Stimulated activated naive CD4-positive, alpha-beta T cell (primary cell): ENCODE measurements at places on chromosomes 11 and 22.

DNA sequence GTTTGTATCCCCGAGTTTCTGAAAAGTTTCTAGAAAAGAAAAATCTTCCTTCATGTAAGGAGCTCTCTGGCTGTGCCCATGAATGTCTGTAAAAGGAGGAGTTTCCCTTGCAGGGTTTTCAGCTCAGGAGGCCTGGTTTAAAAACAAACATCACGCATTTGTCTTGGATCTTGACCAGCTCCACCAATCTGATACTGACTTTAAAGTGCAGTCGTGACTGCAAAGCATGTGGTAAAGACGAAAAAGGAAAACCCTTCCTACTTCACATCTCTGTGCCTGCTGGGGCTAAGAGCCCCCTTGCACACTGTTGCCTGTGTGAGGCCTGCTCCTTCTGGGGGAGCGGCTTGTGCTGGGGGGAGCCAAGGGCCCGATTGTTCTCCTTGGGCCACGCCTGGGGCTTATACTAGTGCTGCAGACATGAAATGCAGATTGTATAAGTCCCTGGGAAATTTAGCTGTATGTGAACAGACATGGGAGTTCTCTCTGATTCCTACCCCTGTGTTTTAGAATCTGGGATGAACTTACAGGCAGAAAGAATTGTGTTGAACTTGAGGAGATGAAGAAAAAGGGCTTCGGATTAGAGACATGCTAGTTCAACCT, 62.1 kb downstream of the ADAMTS15 start:
- no peak for DNase-seq

DNA sequence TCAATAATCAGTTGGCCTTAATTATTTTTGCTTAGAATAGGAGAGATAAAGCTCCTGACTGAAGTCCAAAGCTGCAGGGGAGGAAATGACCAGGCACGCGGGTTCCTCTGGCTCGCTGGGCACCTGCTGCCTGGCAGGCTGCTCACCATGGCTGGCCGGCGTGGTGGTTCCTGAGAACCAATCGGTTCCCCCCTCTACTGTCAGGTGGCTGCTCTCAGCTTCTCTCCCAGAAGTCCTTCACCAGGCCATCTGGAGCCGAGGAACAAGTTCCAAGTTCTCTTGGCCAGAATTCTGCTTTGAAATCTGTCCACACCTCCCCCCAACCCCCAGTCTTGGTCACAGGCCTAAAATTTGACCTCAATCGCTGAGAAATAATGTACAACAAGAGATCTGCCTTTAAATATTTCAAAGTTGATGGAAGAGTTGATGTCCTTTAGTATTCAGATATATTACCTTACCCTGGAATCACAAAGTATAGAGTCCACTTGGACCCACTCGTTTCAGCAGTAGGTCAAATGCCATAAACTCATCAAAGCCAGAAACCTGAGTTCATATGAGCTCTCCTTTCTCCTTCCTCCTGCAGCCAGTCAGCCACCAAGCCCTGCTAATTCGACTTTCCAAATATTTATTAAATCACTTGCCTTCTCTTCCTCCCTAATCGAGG, 25.2 kb downstream of the EXPH5 start:
- no peak for DNase-seq

DNA sequence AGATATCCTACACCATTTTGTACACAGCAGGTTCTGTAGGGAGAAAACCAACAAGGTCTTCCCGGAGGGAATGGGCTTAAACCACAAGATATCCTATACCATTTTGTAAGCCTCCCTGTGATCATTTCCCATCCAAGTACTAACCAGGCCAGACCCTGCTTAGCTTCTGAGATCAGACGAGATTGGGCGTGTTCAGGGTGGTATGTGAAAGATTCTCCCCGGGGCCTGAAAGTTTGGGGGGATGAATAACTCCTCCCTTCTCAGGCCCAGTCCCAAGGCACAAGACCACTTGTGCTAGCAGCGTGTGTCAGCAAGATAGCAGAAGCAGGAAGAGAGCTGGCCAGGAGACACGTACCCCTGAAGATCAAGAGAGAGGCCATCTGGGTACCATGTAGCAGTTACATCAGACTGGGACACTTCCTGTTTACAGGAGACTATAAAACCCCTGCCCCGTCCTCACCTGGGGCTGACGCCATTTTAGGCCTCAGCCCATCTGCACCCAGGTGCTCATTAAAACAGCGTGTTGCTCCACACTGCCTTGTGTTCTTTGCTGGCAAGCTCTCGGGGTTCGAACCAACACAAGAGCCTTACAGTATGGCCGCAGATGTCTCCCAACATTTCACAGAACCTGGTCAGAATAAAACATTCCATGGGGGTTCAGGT, 17.3 kb downstream of the MIF start:
- no peak for DNase-seq

DNA sequence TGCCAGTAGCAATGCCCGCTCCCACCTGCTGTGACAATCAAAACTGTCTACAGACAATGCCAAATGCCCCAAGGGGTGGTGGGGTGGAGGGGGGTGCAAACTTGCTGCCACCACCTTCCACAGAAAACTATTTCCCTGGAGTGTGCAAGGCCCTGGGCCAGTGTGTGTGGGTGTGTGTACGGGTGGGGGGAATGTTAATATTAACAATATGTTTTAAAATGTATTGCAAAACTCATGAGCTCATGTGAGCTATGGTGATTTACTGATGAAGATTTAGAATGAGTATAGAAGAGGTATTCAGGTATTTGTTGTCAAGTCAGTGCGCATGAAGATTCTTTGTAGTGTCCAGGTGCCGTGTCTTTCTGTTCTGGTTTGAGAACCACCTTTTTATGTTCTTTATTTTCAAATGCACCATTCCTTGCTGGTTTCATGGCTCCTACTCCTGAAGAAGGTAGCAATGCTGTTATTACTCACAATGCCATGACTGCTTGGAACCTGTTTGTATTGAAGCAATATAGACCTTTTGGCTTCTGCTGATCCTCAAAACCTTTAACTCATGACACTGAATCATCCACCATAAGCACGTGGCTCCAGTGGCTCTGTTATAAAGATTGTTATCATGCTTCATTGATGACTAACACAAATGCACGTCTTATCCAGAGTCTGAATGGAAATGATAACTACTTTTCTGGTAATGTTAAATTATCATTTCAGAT, 29.9 kb upstream of the AQP11 start:
- no peak for DNase-seq
